NCI-H69 (cell line): ENCODE measurements at places on chromosomes 4 and X.

- peak; percentile 81 for DNase-seq
These were observed 73.7 kb downstream of the LEF1 start for GRCh38 chr4:108094923-108095482.

DNA sequence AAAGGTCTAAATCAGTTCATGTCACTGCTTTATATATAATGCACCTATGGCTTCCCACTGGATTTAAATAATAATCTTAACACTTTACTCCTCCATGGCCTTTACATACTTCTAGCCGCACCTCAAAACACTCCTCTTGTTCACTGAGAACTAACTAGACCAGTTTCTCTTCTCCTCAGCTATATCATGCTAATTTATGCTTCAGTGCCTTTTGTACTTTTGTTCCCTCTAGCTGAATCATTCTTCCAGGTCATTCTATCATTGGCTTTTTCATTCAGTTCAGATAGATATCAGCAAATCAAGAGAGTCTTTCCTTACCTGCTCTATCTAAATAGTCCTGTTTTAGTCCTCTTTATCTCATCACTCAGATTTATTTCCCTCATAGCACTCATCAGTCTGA is 64.2 kb downstream of the TET2 start:
- DNase-seq, result no peak

GRCh38 chrX:119015407-119016237 is 41.2 kb downstream of the LONRF3 start:
- peak; percentile 7 for DNase-seq

- peak; percentile 66 for DNase-seq
These were observed 41.6 kb upstream of the STIM2 start for GRCh38 chr4:26819026-26819425.

DNA sequence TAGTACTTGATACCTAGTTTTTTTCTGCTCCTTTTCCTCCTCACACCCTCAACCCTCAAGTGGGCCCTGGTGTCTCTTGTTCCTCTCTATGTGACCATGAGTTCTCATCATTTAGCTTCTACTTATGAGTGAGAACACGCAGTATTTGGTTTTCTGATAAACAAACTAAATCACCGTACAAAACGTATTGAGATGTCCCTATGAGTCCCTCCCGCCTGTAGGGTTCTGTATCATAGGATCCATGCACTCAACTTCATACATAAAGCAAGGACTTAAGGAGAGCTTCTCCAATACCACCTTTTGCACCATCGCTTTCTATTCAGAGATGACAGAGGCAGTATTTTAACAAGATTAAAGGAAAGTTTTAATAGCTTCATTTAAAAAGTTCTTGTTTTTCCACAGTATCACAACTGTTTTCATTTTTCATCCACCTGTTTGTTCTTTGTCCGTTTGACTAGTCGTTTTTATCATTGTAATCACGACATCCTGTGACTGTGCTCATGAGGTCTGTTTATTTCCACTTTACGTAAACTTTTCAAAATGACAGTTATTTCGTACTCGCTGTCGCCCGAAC is 457 bp upstream of the RAB9A start:
- peak; percentile 10 for DNase-seq

DNA sequence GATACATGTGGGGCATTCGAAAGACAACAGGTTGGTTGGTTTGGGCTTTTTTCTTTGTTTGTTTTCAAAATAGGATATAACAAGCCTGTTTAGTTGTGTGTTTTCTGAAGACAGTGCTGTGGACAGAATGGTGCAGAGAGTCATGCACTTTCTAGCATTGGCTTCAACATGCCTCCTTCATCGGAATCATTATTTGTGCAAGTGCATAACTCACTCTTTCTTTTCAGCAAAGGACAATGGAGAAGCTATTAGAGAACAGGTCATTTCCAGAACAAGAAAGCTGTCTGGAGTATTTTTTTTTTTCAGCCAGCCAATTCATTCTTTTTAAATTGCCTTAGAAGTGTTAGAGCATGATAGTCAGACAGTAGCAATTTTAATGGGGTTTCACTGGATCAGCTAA is 225.8 kb downstream of the STK32B start:
- no peak for DNase-seq

DNA sequence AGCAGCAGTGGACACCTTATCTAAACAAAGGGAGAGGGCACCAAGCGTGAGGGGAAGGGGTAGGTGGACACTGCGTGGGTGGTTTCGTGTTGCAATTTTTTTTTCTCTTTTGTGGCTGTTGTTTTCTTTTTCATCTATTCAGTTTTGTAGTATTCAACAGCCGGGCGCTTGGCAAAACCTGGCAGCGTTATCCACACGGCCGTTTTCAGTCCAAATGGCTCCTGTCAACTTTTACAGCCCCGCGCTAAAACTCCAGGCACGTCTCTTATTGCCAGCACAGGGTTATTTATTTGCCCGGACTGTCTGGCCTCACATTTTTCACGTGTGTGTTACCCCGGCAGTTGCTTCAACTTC is 192.2 kb downstream of the BCOR start:
- peak; percentile 78 for DNase-seq

DNA sequence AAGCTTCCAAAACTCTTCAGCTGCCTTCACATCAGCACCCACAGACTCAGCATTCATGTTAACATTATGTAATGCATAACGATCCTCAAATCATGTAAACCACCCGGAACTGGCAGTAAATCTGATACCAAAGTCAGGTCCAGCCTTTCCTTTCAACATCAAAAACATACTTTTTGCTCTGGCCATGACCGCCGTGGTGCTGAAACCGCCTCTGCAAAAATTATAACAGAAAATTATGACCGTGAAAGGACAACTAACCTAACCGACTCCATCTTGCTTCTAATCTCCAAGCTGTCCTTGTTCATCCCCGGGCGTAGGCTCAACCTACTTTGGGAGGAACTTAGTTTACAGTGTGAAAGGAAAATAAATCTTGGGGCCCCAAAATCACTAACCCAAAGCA is 51.6 kb downstream of the TRMT44 start:
- no peak for DNase-seq

GRCh38 chr4:101753721-101754120 is 36.8 kb upstream of the BANK1 start:
- no peak for DNase-seq

- peak; percentile 71 for DNase-seq
These were observed 27.9 kb downstream of the NKX3-2 start for GRCh38 chr4:13516315-13516860.

GRCh38 chr4:16626945-16627344 is 271.5 kb downstream of the LDB2 start:
- no peak for DNase-seq

DNA sequence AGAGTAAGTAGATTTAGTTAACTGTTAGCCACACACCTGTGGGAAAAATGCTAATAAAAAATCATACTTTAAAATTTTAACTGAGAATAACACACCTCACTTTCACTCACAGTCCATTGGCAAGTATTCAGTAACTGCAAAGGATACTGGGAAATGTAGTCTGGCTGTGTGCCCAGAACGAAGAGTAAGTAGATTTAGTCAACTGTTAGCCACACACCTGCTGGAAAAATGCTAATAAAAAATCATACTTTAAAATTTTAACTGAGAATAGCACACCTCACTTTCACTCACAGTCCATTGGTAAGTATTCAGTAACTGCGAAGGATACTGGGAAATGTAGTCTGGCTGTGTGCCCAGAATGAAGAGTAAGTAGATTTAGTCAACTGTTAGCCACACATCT is 178.4 kb upstream of the NWD2 start:
- DNase-seq, result peak; percentile 2

DNA sequence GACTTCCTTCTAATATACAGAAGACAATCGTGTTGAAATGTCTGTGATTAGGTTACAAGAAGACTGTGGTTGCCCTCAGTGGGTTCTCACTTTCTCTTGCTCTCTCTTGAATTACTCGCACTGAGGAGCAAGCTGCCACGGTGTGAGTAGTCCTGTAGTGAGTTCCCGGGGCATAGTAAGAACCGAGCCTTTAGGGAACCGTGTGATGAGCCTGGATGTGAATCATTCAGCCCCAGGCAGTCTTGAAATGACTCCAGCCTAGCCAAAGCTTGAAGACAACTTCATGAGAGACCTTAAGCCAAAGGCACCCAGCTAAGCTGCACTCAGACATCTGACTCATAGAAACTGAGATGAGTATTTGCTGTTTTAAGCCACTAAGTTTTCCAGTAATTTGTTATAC is 292.7 kb downstream of the SPOCK3 start:
- DNase-seq, result no peak

DNA sequence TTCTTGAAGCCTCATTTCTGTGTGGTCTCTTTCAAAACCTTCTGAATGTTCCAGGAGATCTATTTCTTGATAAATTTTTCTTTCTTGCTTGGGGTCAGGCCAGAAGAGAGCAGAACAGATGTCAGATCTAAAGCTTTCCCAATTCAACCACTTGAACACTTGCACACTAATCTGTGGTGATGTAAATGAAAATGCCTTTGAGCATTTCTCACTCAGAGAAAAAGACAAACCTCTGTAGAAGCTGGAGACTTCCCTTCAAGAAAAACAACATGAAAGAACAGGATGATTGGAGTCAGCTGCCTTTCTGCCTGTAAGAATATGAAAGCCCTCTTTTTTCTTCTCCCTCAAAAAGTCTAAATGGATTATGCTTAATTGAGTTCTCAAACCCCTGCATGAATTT is 11.2 kb downstream of the IGFBP7 start:
- no peak for DNase-seq

- DNase-seq, result peak; percentile 24
These were observed 285.3 kb upstream of the RASGEF1B start for GRCh38 chr4:81756973-81757372.

DNA sequence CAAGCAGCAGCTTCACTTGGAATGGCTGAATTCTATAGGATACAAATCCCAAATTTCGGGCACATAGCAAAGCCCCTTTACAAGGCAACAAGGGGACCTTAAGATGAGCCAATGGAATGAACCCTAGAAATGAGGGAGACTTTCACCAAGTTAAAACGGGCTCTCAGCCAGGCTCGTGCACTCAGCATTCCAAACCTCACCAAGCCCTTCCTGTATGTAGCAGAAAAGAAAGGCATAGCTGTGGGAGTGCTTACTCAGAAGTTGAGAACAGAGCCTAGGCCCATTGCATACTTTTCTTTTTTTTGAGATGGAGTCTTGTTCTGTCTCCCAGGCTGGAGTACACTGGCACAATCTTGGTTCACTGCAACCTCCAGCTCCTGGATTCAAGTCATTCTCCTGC is 10.8 kb upstream of the HERC5 start:
- no peak for DNase-seq

DNA sequence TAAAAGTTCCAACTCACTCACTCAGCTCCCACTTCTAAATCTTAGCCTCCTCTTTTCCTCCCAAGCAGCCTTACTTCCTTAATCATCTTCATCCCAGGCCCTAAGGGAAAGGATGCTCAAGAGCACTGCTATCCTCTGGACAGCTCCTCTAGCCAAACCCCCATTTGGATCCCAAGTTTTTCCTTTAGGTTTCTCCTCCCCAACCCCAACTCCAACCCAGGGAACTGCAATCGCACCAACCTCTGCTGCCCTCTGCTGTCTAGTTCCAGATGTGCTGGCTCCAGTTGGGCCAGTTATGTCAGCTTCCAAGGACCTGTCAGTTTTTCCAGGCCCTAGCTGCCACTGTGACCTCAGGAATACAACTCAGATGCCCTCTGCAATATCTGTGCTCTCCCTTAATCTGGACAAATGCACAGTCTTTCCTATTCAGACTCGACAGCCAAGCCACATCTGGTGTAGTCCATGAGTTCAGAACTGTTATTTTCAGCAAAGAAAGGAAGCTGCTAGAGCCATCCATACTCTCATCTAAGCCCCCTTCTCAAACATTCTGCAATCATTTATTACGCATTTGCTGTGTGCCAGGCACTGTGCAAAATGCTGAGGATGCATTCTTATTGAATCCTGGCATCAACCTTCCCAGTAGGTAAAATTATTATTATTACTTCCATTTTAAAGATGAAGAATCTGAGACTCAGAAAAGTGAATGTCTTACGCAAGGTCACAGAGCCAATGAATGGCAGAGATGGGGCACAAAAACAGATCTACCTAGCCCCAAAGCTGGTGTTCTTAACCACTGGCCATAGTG is 12.3 kb upstream of the XPNPEP2 start:
- DNase-seq, result peak; percentile 44

DNA sequence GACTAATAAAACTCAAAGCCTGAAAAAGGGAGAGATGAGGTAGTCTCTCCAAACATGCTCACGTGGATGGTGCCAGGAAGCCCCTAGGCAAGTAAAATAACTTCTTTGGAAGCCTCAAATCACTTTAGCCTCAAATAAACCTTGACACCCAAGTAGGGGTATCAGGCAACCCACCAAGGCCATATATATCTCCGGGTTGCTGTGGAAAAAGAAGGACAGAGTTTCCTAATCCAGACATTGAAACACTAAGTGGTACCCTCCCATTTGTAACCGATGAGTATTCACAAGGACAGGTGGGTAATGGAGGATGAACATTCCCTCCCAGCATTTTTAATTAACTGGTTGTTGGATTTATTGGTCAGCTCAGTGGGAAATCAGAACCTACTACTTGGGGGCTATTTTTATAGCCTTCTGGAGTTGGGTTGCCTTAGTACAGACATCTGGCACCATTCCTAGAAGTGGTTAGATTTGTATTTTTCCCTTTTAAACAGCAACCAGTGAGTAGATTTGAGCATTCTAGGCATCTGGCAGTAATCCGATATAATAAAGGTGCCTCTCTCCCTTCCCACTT is 87.7 kb downstream of the GPC3 start:
- peak; percentile 59 for DNase-seq

DNA sequence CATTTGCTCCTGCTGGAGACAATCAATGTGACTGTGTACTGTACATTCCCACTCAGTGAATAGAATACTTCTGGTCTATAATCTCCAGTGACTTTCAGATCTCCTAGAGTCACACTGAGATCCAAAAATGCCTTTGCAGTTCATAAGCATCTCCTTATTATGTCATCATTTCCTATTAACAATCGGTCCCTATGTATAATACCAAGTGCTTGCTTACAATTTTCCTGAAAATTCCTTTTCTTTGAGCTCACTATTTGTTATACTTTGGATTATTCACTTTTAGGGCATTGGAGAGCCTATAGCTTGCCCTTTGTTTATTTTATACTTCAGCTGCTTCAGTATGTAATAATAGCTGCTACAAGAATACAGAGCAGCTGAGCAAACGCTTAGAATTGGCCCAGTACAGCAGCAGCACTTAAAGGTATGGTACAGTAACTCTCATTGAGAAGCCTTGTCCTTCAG is 313.0 kb downstream of the DCTD start:
- DNase-seq, result peak; percentile 70

DNA sequence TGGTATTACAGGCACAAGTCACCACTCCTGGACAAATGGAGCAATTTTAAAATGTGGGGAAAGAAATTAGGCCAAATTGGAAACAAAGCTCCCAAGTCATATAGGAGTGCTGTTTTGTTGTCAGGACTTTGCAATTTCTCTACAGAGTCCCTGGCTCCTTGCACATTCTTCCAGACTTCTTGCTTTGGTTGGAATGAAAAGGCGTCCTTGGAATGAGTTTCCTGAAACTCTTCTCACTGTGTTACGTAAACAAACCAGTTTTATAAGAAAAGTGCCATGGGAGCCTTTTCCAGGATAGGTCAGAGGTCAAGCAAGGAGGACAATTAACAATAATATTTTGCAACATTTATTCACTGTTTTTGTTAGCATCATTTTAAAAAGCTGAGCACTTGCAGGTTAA is 32.4 kb upstream of the KIT start:
- DNase-seq, result no peak
